ENCODE measurements at places on chromosomes 4 and X.

GRCh38 chr4:75973766-75974165 is 17.0 kb downstream of the SDAD1 start:
- no peak for DNase-seq

GRCh38 chr4:66640233-66640990 is 904.9 kb downstream of the CENPC start:
- DNase-seq: no peak

- no peak for DNase-seq
Measured at GRCh38 chr4:27223326-27223725, 362.7 kb downstream of the STIM2 start.

GRCh38 chr4:94489098-94489497 is 37.4 kb downstream of the PDLIM5 start:
- DNase-seq: no peak

DNA sequence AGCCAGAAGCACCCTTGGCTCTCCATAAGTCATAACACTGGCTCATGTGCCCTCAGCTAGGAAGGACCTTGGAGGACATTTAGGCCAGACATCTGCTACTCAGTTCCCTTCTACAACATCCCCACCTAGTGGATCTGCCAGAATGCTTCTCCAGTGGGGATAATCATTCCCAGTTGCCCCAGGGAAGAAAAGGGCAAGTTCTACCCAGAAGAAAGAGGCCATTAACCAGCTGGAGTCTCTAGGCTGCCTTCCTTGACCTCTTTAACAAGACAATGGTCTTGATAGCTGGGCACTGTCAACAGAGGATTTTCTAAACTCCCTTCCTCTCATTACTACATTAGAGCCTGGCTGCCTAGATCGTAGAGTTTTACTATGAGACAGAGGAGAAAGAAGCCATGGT is 42.0 kb downstream of the LGI2 start:
- DNase-seq: no peak

DNA sequence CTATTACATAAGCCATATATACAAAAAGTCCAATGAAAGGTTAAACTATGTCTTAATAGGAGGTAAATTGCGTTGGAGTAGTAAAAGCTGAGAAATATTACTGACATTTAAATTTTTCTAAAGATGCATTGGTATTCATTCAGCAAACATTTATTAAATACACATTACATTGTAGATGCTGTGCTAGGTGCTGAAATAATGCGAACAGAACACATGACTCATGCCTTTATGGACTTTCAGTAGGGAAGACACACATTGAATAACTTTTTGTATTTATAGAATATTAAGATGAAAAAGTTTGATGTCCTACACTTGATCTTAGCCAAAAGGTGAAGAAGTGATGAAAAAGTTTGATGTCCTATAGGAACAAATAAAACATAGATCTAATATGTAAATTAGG is 871.1 kb upstream of the SLIT2 start:
- DNase-seq: no peak

- no peak for DNase-seq
Measured at GRCh38 chr4:25970691-25971432, 56.8 kb downstream of the SMIM20 start.

GRCh38 chr4:15894921-15895916 is 43.3 kb downstream of the FGFBP1 start:
- DNase-seq: no peak

- no peak for DNase-seq
Measured at GRCh38 chrX:56233682-56234081, 1.5 kb downstream of the KLF8 start.
